Epithelial cell of esophagus (primary cell): ENCODE measurements at places on chromosomes 3 and 15.

DNA sequence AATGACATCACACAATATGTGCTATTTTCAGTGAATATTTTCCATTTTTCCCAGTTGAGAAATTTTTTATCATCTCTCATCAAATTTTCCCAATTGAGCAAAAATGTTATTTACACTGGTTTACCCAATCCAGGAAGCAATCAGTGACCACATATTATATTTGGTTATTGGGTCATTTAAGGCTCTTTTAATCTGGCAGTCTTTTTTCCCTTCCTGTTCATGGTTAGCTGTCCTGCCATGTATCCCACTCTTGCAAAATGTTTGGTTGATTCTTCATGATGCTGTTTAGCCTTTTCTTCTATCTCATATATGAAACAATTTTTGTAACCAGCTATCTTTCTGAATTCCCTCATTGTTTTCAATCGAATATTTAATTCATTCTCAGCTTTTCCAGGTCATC is 626.0 kb downstream of the RBMS3 start:
- no peak for DNase-seq

GRCh38 chr3:135134684-135135075 is 339.6 kb downstream of the EPHB1 start:
- no peak for DNase-seq

DNA sequence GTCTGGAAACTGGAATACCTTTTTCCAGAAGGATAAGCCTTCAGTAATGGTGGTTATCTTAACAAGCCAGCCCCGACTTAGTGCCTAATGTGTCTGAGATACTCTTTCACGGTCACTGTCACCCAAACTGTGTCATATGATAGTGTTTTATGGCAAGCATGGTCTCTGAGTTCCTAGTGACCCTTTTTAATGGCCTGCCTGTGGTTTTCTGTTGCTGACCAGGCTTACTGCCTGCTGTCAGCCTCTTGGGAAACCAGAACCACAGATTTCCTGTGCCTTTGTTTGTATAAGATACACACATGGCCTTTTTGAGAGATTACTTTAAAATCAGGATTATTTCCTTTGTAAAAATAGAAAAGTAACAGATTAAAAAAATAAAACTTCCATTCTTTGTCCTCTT is 22.4 kb downstream of the HPS3 start:
- DNase-seq = no peak

- DNase-seq = no peak
Observed at GRCh38 chr3:98058244-98058960, 23.3 kb upstream of the GABRR3 start.

DNA sequence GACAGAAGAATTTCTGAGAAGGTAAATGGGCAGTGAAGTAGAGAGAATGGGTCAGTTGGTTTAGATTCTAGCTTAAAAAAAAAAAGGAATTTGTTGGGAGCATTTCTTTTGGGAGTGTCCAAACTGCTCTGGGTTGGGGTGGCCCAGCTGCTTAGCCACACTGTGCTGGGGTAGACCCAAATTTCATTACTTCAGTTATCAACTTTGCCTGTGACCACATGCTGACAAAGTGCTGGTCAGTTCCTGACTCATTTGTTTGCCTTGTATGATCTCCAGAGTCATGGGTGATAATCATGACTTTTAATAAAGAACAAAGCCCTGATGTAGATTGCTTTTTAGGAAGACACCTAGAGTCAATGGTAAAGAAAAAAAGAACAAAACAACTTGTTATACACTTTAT is 121.5 kb upstream of the FGF7 start:
- no peak for DNase-seq

DNA sequence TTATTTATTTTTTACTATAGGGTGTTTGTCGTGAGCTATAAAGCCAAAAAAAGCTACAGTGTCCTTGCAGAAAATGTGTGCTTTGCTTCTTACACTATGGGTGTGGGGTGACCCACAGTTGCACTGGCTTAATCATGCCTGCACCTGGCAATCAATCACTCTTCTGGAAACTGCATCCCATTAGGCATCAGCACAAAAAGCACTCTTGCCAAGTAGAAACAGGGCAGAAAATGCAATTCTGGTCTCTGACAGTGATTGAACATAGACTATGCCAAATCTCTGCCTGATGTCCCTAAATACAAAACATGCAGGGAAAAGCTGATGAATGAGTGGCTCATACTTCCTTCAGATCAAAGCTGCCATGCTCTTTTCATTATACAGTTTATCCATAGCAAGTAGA is 30.4 kb upstream of the PLAAT1 start:
- no peak for DNase-seq

- DNase-seq = no peak
Observed at GRCh38 chr3:159898147-159898546, 90.5 kb upstream of the IL12A start.

- DNase-seq = no peak
Observed at GRCh38 chr3:53997476-53997875, 105.8 kb upstream of the SELENOK start.

- DNase-seq = no peak
Observed at GRCh38 chr3:156694536-156694935, 20.1 kb downstream of the TIPARP start.

DNA sequence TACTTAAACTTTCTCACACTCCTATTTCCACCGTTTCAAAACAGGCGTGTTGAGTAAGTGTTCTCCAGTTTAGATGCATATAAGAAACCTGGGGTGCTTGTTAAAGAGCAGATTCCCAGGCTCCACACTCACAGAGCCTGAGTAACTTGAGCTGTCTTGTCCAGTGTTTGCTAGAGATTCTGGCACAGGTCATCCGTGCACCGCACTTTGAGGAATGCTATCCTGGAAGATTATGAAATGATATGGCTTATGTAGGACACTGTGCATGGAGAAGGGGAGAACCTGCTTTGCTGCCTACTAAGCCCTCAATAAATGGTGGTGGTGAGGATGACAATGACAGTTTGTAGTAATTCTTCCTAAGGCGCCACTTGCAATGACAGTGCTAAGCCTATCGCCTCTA is 273.7 kb downstream of the PDZRN3 start:
- no peak for DNase-seq

- no peak for DNase-seq
Observed at GRCh38 chr15:94682171-94682570, 450.8 kb downstream of the MCTP2 start.

DNA sequence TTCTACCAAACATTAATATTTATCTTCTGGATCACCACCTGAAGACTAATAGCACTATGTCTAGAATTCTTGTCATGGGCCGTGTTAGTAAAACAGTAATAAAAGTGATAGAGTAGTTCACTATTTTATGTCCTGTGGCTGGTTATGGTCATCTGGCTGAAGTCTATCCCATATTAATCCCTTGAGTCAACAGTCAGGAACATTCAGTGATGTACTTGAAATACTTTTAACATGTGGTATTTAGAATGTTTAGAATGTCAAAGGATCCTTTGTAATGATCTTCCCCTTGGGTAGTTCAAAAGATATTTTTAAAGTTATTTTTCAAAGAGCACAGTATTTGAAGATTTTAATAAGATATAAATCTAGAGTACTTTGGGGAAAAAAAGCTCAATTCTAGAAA is 117.0 kb downstream of the MBNL1 start:
- DNase-seq = no peak

DNA sequence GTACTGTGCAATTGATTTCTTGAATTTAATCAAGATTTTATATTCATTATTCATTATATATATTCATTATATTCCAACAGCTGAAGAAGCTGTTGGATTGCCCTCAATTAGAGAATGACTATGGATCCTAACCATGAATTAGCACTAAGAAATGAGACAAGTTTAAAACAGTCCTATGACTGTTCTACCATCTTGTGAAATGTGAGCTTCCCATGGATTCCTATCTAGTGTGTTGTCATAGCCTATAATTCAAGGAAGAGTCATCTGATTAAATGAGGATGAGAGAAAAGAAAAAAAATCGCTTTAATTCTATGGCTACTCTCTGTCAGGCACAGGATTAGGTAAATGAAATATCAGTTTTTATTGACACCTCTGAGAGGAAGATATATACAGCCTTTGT is 696.6 kb upstream of the NAALADL2 start:
- peak; percentile 39 for DNase-seq

DNA sequence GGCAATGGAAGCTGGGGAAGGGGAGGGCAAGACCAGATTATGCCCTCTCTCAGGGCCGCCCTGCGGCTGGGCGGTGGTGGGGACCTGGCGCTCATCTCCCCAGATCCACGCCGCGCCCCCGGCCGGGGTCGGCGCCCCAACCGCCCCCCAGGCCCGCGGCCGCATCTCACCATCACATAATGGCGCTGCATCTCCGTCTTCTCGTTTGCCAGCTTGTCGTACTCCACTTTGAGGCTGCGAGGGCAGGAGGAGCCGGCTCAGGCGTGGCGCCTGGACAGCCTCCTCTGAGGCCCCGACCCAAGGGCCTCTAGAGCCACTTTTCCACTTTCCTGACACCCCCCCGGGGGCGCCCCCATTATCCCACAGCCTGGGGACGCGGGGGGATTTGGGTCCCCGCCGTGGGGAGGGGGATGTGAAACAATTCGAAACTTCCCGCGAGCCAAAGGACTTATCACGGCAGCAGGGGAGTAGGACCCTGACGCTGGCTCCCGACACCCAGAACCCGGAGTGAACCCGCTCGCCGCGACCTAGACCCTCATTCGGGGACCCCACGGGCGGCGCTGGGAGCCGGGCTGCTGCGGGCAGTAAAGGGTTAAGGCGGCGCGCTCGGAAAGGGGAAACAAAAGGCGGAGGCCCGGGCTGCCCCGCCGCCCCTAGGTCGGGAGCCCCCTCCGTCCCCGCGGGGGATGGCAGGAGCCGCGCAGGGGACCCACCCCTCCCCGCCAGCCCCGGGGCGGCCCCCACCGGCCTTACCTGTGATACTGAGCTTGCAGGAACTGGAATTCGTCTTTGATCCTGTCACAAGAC is 2.1 kb downstream of the TLE3 start:
- peak; percentile 29 for DNase-seq

DNA sequence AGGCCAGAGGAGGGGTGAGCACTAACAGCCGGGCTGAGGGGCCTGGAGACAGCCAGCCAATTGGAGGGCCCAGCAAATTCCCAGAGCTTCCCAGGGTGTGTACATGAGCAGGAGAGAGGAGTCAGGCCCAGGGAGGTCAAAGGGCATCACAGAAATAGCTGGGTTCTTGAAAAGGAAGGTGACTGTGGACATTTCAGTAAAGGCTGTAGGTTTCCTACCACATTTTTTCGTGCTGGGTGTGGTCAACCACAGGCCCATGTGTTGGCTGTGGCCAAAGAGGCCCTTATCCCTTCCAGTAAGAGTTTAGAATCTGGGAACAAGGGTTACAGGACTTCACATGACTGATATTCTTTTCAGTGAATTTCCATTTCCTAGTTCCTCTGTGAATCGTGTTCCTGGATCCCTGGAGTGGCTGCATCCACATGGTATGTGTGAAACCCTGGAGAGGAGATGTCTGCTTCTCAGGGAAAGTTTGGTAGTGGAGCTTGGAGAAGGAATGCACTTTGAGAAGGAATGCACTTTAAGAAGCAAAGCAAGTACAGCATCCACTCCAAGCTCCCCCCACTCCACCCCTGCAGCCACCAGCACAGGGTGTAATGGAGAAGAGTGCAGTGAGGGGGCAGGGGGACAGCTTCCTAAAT is 73.2 kb upstream of the HEG1 start:
- DNase-seq = no peak

DNA sequence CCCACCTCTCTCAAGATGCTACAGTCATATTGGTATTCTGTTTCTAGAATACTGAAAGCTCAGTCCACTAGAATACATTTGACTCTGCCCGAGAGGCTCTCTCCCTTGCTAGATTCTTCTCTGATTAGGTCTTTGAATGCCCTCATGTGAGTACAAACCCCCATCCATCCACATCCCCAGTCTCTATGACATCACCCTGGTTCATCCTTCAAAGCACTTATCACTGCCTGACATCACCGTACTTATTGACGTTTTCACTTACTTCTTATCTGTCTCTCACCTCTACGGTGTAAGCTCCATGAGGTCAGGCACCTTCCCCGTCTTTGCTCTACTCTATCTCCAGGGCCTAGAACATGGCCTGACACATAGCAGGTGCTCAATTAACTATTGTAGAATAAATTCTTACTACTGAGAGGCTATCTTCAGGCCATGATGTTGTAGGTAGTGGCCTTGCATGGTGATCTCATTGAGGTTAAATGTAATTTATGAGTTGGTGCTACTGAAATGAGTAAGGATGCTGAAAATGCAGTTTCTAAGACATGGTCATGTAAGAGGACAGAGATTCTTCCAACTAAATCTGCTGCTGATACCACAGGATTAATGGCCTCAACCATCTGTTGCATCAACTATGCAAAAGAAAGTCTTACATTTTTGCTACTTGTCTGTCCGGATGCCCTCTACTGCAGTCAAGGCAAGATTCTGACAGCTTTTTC is 26.8 kb downstream of the EOGT start:
- no peak for DNase-seq

DNA sequence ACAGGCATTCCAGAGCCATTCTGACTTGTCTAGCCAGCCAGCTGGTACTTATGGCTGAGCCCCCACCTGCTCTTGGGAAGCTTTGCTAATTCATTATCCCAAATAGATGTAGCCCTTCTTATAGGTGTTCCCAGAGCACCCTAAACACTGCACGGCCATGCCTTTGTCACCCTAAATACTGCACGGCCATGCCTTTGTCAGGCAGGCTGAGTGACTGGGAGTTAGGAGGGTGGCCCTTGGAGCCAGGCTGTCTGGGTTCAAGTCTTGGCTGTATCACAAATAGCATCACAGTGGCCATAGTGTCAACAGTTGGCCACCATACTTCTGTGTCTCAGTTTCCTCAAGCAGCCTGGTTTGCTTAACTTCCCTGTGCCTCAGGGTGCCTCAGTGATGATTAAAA is 292.3 kb downstream of the ADAMTS17 start:
- no peak for DNase-seq

- DNase-seq = peak; percentile 63
Observed at GRCh38 chr3:19886404-19886803, 47.6 kb downstream of the EFHB start.

DNA sequence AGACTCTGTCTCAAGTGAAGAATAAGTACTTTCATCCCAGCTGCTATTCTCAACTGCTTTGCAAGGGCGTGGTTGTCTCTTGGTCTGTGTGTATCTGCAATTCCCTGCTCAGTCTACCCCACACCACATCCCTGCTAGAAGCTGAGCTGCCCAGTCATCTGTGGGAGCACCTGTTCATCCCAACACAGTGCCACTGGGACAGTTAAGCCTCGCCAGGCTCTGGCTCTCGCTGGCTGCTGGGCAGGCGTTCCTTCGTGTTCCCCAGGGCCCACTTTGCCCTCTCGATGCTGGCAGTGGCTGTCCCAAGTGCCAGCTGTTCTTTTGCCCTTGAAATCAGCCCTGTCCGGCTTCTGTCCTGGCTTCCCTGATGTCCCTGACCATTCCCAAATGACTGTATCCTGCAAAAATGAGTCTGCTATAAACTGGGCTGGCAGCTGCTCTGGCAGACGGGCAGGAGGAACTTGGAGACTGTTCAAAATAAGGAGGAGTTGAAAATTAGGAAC is 91.6 kb upstream of the KLHL25 start:
- no peak for DNase-seq

DNA sequence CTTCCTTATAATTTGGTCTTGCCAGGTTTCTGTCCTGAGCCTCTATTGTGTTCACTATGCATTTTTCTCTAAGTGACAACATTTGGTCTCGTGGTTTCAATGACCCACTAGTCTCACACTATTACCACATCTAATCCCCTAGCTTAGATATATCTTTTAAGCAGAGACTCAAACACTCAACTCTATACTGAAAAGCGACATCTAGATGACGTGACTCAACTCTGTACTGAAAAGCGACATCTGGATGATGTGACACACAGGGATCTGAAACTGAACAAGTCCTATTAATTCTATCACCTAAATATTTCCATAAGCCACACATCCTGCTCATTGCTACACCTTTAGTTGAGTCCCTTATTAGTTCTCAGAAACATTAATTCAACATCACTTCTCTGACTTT is 141.7 kb upstream of the MBNL1 start:
- DNase-seq = no peak
